ENCODE measurements at places on chromosomes 3 and 15.

GRCh38 chr3:100076731-100077529, 37.4 kb downstream of the FILIP1L start:
- DNase-seq, result no peak

DNA sequence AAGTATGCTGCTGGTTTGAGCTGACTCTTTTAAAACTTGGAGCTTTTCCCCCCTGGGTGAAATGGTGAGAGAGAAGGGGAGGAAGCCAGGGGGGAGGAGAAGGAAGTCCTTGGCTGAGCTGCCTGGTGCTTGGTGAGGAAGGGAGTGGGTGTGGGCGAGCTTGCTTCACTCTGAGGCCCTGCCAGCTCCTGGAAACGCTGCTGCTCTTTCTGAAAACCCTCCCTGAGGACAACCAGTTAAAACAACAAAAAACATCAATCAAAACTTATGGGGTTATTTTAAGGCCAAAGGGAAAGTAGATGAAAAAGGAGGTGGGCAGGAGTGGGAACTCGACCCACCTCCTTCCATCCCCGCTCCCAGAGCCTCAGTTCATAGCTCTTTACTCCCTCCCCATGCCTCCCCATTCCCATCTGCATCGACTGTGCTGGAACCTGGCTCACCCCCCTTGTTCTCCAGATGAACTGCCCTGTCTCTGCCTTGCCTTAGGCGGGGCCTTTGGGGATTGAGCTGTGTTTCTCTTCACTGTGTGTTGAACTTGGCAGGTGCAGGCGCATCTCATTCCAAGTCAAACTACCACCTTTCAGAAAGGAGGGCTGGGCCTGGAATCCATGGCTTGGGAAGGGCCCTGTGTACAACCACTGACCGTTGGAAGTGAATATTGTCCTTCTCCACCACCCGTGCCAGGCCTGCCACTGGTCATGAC, 166.1 kb downstream of the ZNF621 start:
- no peak for DNase-seq

DNA sequence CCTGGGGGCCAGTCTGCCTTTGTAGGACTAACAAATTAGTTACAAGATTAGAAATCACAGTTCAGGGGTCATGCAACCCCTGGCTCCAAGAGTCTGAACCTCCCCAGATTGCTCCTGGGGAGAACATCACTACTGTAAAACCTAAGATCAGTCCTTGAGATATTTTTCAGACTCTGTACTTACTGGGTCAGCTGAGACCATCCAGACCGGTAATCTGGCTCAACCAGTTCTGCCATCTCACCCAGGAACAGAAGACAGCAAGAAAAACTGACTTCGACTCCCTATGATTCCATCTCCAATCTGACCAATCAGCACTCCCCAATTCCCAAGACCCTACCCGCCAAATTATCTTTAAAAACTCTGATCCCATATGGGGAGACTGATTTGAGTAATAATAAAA, 47.5 kb downstream of the NMD3 start:
- no peak for DNase-seq

DNA sequence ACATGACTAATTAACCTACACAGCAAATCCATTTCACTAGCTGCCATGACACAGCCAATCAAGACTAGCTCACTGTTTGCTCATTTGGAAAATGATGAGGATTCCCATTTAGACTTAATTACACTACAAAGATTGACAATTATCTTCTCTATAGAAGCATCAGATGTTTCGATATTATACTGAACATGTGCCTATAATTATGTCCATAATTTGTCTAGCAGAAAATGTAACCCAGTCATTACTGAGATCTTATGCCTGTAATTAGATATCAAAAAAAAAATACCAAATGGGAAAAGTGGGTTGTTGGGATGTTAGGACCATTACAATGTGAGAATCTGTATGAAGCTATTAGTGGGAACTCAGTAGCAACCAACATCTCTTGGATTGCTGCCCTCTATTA, 344.2 kb upstream of the MCTP2 start:
- DNase-seq, result no peak

- DNase-seq, result no peak
Observed at GRCh38 chr3:30932513-30933098, 38.1 kb upstream of the GADL1 start.

DNA sequence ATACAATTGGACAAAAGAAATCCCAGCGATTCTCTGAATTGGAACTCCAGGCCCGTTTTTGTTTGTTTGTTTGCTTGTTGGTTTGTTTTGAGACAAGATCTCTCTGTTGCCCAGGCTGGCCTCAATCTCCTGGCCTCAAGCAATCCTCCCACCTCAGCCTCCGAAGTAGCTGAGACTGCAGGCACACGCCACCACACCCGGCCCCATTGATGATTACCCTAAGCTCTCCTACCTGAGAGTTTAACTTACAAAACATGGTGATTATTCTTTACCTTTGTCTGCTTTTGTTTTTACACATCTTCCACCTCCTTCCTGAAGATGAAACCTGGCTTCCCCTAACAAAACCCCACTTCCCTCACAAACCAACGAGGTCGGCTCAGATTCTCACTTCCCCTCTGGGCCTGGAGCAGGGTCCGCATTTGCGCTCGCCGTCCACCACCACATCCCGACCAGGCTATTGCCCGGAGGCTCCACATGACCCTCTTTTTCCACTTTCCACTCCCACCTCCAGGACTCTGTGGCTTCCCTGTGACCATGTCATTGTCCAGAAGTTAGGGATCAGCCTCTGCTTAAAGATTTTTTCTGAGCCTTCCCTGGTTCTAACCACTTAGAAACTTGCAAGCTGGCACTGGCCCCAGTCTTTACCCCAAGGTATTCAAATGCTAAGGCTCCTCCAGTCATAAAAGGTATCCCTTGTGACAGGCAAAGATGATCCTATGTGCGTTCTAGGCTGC, 14.8 kb downstream of the KLHL6 start:
- no peak for DNase-seq

GRCh38 chr3:161579395-161580126, 83.0 kb downstream of the OTOL1 start:
- DNase-seq, result no peak

DNA sequence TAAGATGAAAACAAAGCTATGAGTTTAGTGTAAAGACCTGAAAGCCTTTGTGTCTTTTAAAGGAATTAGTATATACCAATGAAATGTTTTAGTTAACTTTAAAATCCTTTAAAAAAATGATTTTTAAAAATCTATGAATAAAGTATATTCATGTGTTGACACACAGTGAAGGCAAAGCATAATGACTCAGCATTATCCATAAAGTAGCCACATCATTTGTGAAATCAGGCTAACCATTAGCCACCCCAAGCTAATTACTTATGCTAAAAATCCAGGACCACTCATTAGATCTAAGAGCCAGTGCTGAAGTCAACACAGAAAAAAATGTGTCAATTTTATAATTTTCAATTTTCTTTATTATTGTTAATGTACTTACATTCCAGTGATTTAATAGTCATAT, 310.2 kb downstream of the TBC1D5 start:
- DNase-seq, result no peak

- no peak for DNase-seq
Observed at GRCh38 chr3:176051766-176052165, 1145.5 kb downstream of the TBL1XR1 start.

DNA sequence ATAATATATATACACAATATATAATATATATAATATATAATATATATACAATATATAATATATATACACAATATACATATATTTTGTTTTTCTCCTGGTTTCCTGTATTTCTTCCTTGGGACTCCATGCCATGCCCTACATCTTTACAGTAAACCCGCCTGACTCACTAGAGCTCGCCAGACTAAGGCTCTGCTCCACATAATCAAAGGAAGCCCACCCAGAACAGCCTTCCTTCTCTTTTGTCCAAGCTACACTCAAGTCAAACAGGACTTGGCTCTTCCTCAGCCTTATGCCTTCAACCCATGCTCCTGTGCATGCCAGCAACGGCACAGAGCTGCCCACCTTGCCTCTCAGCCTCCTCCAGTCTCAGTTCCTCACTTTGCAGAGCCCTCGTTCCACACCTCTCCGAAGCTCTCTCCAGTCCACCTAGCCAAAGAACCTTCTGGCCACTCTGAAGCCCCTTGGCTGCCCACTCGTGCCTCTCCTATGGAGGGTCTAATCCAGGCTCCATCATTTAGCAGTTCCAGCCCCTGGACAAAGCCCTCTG, 109.1 kb downstream of the RFTN1 start:
- no peak for DNase-seq

DNA sequence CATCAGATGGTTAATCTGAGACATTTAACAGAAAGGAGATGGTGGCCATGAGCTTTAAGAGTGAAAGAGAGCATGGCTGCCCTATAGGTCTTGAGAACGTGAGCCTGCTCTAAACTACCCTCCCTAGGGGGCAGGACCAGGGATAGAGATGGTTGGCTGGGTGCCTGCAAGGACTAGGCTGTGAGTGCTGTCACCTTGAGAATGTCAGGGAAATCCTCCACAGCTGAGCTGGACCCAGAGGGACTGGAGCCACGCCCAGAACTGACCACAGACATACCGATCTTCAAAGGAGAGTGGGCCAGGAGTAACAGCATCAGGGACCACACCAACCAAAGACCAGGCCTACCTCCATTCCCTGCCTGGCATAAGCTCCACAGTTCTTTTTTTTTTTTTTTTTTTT, 53.6 kb upstream of the UBE2E1 start:
- no peak for DNase-seq

- no peak for DNase-seq
Observed at GRCh38 chr3:187713504-187713903, 11.1 kb upstream of the RTP2 start.

DNA sequence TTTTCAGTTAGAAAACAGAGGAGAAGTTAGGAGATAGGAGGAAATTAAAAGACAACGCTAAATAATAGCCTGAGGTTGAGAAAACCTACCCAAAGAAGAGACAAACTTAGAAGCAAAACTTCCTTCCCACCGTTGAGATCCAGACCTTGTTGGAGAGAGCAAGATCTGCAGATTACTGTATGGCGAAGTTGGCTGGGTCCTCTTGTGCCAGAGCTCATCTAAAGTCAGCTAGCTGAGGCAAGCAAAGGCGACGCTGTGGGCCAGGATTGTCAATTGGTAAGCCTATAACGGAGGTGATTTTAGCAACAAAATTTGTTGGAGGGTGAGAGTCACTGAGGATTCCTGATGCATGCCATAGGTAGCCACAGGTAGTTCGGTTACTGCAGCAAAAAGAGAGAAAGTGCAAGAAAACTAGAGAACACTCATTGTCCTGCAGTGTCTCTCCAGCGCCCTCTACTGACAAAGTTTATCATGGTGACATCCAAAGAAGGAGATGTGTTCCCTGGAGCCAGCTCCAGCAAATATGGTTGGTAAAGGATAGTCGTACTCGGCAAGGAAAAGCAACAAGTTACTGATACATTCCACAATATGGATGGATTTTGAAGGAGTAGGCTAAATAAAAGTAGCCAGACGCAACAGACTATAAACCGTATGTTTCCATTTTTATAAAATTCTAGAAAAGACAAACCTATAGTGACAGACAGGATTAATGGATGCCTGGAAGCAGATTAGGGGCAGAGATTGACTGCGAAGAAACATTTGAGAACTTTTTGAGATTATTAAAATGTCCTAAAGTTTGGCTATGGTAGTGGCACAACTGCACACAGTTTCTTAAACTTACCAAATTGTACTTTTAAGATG, 9.8 kb upstream of the OR5K4 start:
- DNase-seq, result peak; percentile 14

GRCh38 chr3:71425491-71426071, 157.9 kb downstream of the FOXP1 start:
- no peak for DNase-seq

- DNase-seq, result no peak
Observed at GRCh38 chr15:31089368-31090047, 12.0 kb downstream of the TRPM1 start.

- DNase-seq, result no peak
Observed at GRCh38 chr3:53239800-53240199, 16.0 kb downstream of the TKT start.

DNA sequence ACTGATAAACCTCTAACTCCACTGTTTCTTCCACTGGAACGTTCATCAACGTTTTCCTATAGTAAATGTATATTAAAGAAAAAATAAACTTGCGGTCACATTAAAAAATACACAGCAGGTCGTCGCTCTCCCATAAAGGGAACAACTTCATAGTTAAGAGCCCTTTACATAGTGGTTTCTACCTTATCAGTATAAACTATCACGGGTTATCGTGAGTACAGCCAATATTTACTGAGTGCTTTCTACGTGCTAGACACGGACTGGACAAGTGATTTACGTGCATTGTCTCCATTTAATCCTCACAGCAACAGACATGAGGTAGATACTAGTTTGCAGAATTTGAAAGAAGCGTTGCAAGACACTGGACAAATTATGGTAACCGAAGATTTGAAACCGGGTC, 964 bp upstream of the TASOR start:
- DNase-seq, result no peak

DNA sequence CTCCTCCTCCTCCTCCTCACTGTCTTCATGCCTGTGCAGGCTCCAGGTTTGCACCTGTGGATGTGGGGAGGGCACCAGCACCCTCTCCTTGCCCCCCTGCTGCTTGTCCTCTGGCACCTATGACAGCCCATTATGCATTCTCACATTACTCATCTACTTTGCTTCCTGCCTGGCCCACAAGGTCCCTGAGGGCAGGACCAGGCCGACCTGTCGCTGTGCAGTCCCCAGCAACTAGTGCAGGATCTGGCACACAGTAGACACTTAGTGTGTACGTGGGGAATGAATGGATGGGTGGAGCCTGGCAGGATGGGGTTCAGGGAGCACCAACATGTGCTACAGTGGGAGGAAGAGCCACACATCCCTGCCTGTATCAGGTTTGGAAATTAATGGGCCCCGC, 58.3 kb upstream of the TMEM115 start:
- no peak for DNase-seq

DNA sequence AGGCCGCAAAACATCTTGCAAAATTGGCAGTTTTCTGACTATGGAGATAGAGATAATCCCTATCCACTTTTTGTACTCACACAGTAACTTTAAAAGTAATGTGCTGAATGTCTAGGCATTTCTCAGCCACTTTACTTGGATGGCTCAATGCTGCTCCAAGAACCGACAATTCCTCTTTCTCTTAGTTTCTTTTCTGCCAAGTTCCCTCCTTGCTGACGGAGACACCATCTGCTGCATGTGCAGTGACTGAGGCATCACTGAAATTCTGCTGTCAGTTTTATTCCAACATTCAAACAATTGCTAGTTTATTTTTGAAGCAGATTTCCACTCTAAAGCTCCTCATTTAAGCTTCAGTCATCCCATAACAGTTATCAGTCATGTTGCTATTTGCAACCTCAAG, 116.0 kb upstream of the RBMS3 start:
- DNase-seq, result no peak

DNA sequence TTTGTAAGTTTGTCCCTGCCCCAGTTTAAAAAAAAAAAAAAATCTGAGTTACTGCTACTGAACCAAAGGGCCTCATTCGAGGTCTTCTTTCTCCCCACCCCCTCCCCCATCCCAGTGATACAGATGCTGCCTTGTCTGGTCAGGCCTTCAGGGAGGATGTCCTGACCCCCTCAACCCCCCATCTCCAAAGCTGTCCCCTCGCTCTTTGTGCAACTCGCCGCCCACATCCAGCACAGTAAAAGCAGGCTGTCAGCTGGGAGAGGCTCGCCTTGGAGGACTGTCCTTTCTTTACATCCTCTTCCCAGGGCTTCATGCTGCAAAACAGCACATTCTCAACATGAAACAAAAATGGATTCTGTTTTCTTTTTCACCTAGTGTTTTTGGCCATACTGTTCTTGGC, 133.4 kb downstream of the VGLL4 start:
- DNase-seq, result no peak
